ENCODE measurements at places on chromosomes 6 and 20.

DNA sequence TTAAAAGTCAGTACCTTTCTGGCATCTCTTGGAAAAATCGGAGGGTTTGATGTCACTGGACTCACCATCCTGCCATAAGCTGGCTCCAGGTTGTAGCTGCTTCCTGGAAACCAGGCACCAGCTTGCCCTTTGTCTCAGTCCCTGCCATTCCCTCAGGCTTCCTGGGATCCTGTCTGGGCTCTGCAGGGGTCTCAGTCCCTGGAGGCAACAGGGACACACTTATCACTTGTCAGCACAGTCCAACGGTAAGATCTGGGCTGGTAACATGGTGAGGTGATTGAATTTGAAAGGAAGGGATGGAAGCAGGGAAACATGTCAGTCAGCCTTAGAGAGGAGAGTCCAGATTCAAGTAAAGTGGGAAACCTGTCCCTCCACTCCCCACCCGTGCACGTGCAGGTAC is 147.6 kb upstream of the ECI2 start:
- no peak for DNase-seq

DNA sequence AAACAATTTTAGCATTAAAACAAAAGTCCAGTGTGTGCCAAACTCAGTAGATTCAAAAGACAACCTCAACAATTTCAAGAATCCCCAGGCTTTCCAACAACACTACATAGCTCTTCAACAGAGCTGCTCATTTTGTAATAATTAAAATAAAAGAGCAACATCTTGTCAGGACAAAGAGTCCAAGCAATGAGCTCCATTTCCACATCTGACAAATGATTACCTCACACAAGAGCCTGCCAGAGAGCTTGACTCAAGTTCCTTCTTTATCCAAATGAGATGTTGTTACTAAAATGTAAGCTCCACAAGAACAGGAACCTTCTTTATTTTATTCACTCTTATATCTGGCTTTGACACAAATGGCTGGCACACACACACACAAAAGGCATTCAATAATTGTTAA is 449.8 kb downstream of the HACE1 start:
- no peak for DNase-seq

DNA sequence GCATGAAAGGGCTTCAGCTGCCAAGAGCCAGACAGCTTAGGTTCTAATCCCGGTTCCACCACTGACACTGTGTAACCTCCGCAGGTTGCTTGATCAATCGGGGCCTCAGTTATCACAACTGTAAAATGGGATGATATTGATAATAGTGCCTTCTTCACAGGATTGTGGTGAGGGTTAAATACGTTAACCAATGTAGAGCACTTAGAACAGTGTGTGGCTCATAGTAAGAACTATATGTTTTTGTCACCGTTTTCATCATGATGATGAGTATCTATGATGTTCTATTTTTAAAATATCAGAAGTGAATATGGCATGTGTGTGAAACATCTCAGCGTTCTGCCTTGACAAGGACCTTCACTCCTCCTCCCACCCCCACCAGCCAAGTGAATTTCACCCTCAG is 10.3 kb upstream of the MAPK13 start:
- DNase-seq = no peak

DNA sequence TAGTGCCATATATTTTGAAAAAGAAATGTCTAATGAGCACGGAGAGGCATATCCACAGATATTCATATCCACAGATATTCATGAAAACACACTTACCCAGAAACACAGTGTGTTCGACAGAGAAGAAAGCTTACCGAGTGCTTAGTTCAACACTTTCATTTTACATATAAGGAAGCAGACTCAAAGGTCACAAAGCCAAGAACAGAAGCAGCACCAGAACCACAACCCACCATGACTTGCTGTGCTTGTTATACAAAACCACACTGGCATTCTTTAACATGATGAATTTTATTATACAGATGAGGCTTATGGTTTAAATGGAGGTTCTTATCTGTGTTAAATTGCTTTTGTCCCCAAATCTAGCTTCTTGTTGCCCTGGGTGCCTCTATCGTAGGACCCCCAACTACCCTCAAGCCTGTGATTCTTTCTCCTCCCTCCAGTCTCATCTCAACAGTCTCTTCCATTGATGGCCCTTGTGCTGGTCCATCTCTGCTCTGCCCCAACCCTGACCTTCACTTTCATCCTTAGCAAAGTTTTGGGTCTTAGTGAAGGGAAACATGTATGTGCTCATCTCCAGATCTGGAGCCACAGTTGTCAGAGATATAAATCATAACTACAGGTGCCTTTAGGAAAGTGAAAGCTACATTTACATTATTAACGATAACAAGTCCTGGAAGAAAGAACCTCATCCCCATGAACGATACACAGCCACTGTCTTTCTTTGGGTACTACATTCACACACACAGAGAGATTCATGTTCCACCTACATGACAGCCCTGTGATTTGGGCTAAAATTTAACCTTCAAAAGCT is 40.0 kb downstream of the SF3B5 start:
- DNase-seq = no peak

DNA sequence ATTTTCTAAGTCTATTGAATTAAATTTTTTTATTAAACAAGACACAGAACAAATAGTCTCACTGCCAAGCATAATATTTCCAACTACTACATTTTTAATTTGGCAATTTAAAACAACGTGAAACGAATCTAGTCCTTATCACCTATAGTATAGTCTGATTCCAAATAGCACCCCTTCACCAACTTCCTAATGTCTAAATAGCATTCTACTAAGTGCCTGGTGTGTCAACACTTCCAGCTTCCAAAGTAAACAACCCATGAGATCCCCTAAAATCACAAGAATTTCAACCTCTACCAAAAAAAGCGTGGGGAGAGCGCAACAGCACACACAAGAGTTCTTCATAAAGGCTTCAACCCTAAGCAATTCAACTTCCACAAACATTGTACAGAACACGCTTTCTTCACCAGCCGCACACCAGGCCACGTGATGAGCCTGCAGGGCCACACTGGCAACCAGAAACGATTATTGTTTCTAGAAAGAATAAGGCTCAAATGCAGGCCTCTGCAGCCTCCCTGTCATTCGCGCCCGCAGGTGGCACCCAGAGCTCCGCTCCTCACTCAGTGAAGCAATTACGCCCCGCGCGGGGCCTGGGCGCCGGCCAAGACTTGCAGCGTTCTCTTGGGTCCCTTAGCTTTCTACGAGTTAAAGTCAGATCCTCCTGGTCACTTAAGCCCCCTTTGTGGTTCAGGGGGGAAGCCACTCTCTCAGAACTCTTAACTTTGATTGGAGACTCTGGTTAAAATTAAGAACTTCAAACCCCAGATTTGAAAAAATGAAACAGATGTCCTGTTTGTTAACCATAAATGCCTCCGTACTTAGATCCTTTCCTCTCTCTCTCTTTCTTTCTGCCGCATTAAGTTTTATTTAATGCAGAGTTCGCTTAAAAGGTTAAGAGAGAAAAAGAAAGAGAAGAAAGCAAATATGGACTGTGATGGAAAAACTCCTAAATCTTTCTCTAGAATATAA is 18.3 kb downstream of the SIM1 start:
- DNase-seq = no peak

GRCh38 chr20:9417665-9418064 is 96.7 kb upstream of the LAMP5 start:
- DNase-seq = no peak

- DNase-seq = no peak
Measured at GRCh38 chr6:82624251-82624650, 260.6 kb downstream of the TPBG start.

DNA sequence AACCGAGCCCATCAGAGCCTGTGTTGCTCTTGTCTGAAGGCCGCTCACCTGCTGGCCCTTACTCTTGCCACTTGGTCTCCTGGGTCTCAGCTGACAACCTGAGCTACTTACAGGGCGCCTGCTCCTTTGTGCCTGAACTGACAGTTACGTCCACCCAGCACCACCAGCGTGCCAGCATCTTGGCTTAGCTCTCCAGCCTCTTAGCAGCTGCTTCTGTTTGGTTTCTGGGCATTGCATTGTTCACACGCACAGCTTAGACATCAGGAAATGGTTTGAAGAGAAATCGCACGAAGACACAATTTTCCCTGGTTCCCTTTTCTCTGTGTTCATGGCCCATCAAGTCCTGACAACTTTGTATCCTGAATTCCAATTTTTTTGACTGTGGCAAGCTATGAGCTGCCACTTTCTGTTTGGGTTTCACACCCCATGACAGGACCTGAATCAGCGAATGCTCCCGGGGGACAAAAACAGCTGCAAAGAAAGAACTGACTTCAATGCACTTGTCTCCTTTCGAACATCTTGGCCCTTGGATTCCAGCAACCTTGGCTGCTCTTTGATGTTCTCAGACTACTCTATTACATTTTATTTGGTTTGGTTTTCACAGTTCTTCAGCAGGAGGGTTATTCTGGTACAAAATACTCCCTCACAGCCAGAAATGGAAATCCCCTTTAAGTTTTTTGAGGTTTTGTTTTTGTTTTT is 45.2 kb upstream of the LY86 start:
- DNase-seq = no peak

- DNase-seq = no peak
Measured at GRCh38 chr20:6295867-6296256, 173.0 kb upstream of the FERMT1 start.

GRCh38 chr6:82525775-82526495 is 162.3 kb downstream of the TPBG start:
- no peak for DNase-seq

- DNase-seq = no peak
Measured at GRCh38 chr6:33164665-33165373, 27.4 kb downstream of the COL11A2 start.

DNA sequence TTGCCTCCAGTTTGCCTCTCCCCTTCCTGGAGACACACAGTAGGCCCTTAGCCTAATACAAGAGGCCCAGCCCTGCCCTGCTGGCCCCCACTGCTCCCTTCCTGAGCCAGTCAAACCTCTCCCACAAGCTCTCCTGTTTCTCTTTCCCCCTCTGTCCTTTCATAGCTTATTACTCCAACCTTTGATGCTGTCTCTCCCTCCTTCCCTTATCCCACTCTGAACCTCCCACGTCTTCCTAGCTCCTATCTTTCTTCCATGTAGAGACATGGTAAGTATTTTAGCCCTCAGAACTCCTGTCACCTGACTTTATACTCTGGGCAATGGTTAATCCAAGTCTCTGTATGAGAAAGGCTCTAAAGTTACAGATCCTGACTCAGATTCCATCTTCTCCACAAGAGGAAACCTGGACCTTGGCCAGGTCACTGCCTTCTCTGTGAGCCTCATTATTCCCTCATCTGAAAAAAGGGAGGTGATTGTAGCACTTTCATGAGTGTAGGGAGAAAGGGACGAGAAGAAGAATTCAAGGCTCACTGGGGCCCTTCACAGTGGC is 6.7 kb downstream of the TGIF2 start:
- DNase-seq = no peak

GRCh38 chr20:19676202-19676601 is 81.9 kb upstream of the RIN2 start:
- no peak for DNase-seq

DNA sequence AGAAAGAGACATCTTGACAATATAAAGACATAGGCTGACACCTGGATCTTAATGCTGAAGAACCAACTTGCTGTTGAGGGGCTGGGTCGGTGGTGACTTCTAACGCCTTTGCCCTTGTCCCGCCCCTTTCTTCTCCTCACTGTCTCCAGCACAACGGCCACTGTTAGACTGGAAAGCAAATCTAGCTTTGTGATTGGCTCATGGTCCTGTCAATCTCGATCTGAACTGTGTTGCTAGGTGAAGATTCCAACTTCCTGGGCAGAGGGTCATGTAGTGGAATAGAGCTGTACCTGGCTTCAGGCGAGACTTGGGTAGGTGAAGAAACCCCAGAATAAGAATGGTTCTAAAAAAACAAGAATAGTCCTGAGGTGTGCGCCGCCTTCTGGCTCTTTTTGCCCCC is at the start of gene PGK2:
PGK2 (minus strand) TSS at position 110 of the 400 bp plus-strand sequence; CDS start at position 12, 98 bp downstream.
- no peak for DNase-seq

- DNase-seq = no peak
Measured at GRCh38 chr6:156852147-156852857, 75.1 kb downstream of the ARID1B start.
